ENCODE measurements at places on chromosomes 5 and 9.

GRCh38 chr5:152503206-152503605 lies 98.1 kb upstream of the NMUR2 start:
- DNase-seq = no peak

- no peak for DNase-seq
These were observed 13.5 kb downstream of the ADRB2 start for GRCh38 chr5:148839960-148840359.

- no peak for DNase-seq
These were observed 561.1 kb upstream of the DAP start for GRCh38 chr5:11322133-11322532.

GRCh38 chr9:117344892-117345660 lies 69.8 kb downstream of the ASTN2 start:
- no peak for DNase-seq

GRCh38 chr5:135155616-135156214 lies 121.7 kb upstream of the PITX1 start:
- no peak for DNase-seq

DNA sequence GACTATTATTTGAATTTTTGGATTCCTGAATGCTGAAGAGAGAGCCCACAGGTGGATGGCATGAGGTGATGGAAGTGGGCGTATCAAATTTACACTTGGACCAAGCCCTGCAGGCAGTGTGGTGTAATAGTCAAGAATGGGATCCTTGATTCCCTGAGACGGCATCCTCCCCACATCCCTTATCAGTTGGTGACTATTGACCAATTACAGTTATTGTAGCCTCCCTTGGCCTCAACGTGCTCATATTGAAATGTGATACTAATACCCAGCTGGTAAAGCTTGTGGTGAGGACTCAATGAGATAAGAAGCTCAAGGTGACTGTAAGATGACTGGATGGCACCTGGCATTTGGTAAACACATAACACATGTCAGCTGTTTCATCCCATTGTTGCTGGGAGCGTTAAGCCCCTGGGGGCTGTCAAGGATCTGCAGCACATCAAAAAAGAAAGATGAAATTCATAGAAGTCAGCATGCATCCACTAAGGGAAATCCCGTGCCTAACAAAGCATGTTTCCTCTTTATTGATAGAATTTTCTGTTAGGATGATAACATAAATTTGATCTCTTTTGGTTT lies 65.6 kb upstream of the IRX2 start:
- DNase-seq = peak; percentile 65

- no peak for DNase-seq
These were observed 144.5 kb downstream of the UNC13B start for GRCh38 chr9:35306283-35306682.

DNA sequence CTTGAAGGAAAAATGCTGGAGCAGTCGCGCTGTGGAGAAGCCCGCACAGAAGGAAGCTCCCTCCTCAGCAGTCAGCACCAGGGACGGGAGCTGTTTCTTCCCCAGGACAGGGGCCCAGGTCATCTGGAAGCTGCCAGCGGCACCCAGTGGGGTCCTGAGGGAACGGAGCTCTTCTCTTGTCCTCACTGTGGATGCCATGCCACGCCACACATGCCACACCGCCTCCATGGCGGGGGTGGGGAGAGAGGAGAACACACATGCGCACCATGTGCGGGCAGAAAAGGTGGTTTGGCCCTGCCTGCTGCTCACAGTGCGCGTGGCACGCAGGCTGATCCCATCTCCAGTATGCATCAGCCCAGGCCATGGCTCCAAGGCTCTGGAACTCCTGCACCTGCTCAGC lies 41.7 kb upstream of the ZNF354B start:
- no peak for DNase-seq

GRCh38 chr5:1034421-1034905 lies 25.9 kb downstream of the NKD2 start:
- no peak for DNase-seq

DNA sequence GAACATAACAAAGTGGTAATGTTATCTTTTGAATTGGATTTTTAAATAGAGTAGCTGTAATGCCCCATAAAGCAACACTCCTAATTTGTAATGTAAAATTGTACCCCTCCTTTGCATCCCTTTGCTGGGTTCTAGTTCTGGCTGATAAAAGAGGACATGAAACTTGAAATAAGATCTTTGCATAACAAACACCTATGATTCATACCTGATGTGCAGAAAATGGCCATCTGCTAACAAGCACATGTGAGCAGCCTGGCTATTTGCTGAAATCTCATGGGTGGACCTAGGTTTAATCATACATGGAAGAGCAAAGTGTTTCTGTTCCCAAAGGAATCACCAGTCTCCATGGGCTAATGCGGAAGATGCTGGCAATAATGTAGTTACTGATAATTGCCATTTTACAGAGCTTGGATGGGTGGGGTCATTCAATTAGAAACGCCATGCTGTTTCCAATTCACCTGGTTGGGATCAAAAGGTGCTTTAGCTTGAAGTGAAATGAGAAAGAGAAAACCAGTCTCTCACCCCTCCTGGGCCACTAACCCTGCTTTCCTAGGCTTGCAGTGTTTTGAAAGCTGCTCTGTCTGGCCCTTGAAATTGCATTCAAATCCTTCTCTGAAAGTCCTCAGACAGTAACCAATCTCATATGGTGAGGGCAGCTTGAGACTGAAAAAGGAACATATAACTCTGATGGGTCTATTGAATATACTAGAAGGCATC lies 585.1 kb downstream of the TLE4 start:
- no peak for DNase-seq

GRCh38 chr5:158390577-158390976 lies 531.6 kb upstream of the CLINT1 start:
- no peak for DNase-seq

DNA sequence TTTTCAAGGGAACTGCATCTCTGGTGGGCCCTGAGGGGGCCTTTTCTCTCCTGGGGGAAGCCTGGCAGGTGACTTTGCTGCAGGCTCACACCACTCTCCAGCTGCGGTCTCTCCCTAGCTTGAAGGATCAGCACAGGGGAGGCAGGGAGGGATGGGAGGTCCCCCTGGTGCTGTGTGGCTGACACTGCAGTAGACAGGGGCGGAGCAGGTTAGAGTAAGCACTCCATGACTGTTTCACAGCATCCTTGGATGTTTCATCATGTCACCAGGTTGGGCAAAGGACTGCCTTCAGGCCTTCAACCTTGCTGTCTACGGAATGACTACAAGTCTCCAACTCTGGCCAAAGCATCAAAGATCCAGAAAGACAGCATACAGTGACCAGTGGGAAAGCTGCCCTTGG lies 470.7 kb downstream of the CDK5RAP2 start:
- DNase-seq = no peak

- no peak for DNase-seq
These were observed 1999.3 kb downstream of the MAT2B start for GRCh38 chr5:165504674-165505073.

DNA sequence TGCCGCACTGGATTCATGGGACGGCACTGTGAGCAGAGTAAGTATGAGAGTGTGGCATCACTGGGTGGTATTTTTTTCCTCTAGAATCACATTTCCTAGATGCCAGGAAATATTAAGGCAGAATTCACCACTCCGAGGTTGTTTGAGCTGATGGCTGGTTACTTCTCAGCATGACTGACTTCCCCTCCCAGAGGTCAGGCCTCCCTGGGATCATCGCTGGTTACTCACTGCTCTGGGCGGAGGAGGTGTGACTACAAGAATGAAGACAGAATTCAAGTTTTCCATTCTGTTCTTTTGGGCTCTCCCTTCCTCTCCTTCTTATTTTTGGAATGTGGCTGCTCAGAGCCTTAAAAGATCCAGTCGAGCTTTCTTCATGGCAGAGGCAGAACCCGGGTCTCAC lies 76.6 kb upstream of the PRRC1 start:
- DNase-seq = no peak

DNA sequence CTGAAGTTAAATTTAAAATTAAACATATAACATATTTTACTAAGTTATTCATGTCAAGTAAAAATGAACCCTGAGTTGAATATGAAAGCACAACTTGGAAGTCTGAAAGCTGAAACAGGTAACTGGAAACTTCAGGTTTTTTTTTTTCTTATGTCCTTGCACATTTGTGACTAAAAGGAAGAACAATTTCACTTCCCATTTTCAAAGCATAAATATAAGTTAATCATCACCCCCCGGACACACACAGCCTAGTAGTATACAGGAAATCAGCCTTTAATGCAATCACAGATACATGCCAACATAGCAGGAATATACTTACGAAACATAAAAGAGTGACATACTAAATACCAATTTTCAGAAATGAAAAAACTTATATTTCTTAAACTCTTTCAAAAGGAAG lies 225.9 kb downstream of the RFX3 start:
- DNase-seq = no peak

DNA sequence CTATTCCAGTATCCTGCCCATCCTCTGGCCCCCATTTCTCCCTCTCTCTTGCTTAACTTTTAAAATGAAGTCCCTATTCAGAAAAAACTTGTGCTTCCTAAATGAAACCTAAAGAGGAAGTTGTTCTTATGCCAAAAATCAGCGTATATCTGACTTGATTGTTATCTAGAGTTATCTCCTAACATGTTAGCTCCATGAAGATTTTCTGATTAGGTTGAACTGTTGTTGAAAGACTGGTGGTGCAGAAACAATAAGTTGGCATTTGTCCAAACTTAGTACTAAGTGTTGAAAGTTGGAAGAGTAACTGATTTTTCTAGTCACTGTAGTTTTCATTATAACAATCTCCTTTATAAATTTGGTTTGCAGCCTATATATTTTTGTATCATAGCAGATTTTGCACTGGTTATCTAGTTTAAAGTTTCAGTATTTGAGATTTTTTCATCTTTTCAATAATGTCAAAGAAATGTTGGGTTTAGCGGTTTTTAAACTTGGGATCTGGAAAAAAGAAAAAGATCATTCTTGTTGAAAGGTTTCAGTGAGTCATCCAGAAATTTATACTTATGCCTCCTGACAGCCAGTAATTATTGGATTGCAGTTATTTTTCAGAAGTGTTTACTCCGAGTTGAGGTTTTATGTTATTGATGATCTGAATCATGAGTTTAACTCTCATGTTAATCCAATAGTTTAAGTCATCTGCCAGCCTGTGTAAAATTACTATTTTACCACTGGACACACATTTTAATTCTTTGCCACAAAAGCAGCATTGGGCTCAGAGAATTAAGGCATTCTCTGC lies 60.6 kb downstream of the PAM start:
- no peak for DNase-seq

DNA sequence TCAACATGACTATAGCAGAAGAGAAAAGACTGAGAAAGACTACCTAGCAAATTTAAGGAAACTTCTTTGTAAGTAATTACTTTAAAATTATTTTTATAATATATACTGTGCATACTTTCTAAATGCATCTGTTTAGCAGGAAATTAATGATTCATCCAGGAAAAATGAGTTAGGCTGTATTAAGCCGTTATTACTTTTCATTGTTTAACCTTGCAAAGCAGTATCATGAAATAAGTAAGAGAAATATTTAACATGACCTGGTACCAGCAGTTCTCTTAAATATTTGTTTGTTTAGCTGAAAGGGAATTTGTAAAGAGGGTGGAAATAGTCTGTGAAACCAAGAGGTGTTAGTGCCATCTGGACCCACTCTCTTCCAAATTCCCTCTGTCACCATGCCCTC lies 175.0 kb downstream of the GNAQ start:
- DNase-seq = no peak

GRCh38 chr5:132266031-132266835 lies 8.7 kb downstream of the PDLIM4 start:
- DNase-seq = no peak

- peak; percentile 14 for DNase-seq
These were observed 5.0 kb downstream of the PPARGC1B start for GRCh38 chr5:149735066-149735465.

GRCh38 chr5:66057239-66057638 lies 86.9 kb upstream of the SREK1 start:
- no peak for DNase-seq

DNA sequence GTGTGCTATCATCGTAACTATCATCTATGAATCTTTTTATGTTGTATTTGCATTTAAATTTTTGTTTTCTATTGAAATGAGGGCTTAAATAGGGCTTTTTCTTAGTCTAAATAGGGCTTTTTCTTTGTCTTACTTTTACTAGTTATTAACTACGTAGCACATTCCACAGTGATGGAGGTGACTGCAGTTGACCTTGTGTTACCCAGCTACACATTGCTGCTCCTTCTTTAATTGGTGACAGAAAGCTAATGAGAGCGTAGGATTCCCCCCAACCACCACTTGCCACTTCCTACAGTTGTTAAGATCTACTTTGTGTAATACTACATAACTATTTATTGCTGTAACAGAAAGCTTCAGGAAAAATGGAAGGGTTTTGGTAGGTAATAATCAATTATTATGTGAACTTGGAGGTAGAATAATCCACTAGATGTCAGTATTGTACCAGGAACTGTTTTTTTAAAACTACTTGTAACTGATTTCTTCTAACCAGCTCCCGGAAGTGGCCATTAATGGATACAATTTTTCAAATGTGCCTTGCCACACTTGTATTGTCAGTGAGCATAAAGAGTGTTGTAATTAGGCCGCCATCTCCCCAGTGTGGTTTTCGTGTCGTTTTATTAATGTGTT lies 18.0 kb downstream of the MTRR start:
- DNase-seq = peak; percentile 63

DNA sequence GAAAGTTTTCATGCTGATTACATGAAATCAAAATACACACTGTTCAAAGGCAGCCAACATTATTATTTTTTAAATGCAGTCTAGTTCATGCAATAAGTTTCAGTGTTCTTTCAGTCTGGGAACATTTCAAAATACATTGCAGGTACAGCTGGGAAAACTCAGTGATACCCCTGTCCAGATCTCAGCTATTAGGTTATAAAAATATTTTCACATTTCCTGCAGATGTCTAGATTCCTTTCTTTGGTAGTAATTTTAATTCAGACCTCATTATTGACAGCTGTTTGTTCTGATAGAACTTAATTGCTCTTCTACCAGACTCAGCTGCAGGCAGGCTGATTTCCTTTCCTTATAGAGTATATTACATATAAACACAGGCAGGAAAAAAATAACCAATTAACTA lies 556.8 kb upstream of the DMAC1 start:
- DNase-seq = no peak

- DNase-seq = no peak
These were observed 103.5 kb downstream of the RNF180 start for GRCh38 chr5:64269164-64269563.

DNA sequence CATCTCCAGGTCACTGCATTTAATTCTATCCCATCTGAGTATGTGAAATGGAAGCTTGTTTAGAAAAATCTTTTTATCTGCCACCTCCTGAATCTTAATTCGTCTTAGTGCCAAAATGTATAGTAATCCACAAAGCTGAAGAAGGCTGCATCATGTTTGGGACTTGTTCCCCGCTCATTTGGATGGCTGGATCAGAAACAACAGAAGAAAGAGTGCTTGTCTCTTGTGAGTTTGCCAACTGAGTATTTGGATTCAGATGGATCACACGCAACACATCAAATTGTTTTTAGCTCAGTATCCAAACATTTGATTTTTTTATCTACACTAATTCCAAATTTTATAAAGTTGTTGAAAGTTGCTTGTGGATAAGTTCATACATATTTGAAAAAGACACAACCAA lies 197.2 kb upstream of the PAPPA start:
- no peak for DNase-seq

DNA sequence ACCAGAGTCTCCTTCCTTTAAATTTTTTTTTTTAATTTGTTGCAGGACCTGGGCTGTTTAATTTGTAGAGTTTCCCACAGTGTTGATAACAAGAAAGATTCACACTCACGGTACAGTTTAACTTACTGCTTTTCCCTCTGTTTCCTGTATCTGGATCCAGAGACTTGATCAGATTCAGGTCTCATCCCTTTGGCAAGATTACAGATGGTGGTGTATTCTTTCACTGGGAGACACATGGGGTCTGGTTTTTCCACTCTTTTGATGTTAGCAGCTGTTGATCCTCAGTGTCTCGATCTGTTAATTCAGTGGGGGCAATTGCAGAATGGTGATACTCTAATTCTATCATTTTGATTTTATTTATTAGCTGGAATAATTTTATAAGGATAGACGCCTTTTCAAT lies 75.4 kb upstream of the TNFAIP8 start:
- no peak for DNase-seq

All from NCI-H2107 (cell line).